ENCODE measurements at places on chromosomes 2 and 18.

- DNase-seq = no peak
Observed at GRCh38 chr2:36859366-36859792, 107.0 kb downstream of the STRN start.

DNA sequence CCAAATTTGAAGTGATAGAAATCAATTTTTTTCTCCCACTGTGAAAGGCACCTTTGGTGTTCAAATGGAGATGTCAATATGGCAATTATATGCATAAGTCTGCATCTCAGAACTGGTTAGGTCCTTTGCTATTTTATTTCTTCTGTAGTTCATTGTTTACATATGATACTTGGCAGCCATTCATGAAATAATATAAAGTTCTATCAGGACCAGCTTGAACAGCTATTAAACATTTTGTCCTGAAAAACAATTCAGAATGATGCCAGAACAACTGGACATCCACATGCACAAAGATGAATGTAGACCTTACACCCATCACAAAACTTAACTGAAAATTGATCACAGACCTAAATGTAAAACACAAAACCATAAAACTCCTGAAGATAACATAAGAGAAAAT, 41.8 kb upstream of the ARHGAP28 start:
- DNase-seq = no peak

DNA sequence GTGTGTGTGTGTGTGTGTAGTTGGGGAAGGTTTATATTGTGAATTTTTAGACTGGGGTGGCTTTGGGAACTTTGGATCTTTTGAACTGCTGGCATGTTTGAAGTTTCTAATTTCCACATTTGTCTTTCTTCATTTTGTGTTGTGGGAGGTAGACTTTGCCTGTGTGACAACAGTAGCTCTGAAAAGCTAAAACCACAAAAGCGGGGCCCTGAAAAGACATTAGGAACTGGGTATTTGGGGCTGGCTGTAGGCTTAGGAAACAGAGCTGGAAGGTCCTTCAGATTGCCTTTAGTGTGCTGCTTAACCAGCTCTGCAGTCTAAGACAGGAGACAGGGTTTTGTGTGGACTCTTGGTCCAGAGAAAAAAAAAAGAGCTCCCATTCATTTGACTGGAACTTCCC, 27.2 kb upstream of the DOCK10 start:
- DNase-seq = no peak

DNA sequence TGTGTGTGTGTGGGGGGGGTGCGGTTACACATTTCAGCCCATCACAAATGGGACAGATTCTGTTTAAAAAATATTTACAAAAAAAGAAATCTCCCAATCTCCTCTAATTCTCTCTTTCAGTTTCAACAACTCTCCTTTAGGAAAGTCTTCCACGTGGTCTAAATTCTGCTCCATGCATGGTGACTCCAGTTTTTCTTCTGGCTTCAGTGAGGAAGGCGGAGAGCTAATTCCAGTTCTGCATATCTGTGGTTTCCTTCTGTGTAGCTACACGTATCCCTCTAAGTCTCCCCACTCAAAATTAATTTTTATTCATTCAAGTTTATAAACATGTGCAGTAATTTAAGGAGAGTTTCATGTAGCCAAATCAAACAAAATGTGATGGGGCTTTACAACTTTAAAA, 111.6 kb downstream of the SLC4A3 start:
- DNase-seq = no peak

- DNase-seq = peak; percentile 8
Observed at GRCh38 chr2:145751629-145752028, 1231.7 kb upstream of the ZEB2 start.

- no peak for DNase-seq
Observed at GRCh38 chr2:24123922-24124580, 782 bp downstream of the FAM228B start.

- no peak for DNase-seq
Observed at GRCh38 chr18:10232062-10232461, 222.4 kb upstream of the APCDD1 start.

DNA sequence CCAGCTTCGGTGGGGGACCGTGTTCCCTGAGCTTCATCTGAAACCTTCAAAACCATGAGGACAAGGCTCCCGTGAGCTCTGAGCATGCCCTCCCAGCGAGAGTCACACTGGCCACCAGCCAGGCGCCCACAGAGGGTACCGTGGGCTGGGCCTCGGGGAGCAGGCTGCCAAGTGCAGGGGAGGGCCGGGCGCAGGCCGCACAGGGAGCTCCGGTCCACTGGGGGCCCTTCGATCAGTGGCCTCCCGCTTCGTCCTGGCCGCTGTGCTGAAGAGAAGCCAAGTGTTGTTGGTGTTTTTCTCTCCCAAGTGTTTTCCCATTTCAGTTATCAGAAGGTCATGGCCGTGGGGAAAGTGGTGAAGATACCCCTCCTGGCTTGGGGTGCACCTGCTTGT, 144.4 kb downstream of the PTGR3 start:
- no peak for DNase-seq

DNA sequence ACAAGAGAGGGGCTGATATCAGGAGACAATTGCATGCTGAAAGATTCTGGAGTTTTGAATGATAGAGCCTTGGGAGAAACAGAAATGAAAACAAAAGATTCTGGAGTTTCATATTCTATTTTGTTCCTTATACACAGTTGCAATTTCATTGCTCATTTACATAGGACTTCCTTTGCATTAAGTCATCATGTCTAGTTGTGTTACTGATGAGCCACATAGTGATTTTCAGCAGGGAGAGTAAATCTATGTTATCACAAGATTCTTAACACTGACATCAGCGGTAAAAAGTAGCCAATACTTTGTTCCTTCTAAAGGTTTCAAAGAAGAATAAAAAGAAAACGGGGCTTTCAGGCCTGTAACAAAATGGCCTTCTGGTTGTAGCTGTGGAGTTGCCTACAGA, 7.1 kb downstream of the ADAM17 start:
- DNase-seq = no peak

DNA sequence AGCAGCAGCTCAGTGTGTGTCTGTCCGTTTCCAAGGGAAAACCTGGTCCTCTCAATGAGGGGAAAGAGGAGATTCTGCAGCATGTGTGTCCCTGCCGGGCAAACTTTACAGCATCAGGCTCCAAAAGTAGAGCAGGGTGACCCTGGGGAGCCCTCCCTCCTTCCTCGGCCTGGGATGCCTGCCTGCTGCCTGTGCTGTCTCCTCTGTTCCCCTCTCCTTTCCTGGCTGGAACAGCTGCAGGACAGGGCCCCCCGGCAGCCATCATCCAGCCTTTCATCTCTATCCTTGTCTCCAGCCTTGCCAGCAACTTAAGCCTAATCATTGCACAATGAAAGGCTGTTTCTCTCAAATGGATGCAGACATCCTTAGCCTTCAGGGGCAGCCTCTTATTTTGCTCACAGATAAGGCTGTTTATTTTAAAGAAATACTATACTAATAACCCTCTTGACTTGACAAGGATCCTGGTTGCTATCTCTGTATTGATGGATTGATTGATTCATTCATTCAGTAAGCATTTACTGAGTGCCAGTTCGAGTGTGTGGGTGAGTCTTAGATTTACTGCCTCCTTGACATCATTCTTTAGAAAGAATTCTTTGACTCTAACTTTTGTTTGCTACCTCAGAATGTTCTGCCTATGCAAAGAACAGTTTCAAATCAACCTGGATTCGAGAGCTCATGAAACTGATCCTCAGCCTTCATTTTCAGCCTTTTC, 40.6 kb upstream of the EDAR start:
- no peak for DNase-seq

DNA sequence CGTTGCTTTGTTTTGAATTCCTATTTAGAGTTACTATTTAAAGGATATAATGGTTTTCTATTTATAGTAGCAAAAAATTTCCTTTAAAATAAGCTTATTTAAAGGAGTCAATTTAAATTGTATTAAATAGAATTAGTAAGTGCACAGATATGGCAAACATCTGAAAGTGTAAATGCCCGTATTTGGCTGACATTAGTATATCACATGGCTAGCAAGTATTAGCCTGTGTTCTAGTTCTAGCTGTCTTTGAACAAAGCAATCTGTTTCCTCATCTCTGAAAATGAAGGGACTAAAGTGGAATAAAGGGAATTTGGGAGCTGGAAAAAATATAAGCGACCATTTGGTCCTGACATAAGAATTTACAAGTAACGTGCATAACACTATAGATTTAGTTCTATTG, 32.2 kb downstream of the PELI1 start:
- DNase-seq = no peak

- DNase-seq = no peak
Observed at GRCh38 chr2:217799563-217800432, 203.0 kb downstream of the TNS1 start.

DNA sequence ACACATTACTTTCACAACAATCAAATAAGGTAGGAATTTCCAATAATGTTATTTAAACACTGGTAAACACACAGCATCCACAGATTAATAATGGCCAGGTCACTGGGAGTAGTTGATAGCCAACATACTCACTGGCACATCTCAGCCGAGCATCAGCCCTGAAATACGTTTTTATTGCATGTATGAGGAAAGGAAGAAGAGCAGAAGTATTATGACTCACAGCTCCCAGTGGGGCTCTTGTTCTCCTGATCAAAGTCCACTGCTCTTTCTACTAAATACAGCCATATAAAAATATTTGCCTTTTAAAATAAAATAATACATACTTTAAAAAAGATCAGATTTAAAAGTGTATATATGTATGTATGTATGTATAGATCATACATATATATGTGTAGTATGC, 999.6 kb downstream of the SUCLG1 start:
- DNase-seq = no peak

DNA sequence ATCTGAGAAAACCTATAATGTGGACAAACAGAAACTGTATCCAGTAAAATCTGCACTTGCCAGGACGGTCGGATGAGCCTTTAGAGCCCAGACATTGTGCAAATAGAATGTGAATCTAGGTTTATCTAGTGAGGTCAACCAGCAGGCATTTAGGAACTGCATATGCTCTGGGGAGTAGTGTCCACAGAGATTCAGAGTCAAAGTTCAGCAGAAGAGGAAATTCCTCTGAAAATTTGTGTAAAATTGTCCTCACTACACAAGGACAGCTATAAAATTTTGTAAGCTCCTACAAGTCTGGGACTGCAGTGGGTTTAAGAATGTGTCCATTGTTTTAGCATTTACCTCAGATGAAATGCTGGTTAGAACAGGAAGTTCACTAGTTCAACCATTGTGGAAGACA, 9.8 kb upstream of the NDUFV2 start:
- no peak for DNase-seq

GRCh38 chr2:28137221-28137620, 246.7 kb downstream of the BABAM2 start:
- no peak for DNase-seq

DNA sequence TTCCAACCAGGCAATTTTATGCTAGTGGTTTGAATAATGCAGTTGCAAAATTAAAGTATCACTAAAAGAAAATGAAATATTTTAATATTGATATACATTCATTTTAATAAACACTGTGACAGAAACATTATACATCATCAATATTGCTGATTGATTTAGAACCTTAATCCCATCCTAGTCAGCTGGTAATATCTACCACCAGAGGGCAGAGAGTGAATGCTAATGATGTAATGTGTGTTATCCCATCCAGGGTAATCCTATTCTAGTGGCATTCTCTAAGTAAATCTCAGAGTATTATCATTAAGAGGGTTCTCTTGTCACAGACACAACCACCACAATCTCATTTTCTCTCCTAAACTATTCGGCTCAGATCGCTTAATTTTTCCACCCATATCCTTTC, 477.4 kb downstream of the CPS1 start:
- DNase-seq = no peak

- DNase-seq = peak; percentile 44
Observed at GRCh38 chr18:32093102-32093511, 1.4 kb downstream of the RNF138 start.

- DNase-seq = no peak
Observed at GRCh38 chr18:64037812-64038414, 68.0 kb downstream of the SERPINB8 start.

GRCh38 chr18:3500016-3500415, 50.0 kb downstream of the TGIF1 start:
- DNase-seq = no peak

DNA sequence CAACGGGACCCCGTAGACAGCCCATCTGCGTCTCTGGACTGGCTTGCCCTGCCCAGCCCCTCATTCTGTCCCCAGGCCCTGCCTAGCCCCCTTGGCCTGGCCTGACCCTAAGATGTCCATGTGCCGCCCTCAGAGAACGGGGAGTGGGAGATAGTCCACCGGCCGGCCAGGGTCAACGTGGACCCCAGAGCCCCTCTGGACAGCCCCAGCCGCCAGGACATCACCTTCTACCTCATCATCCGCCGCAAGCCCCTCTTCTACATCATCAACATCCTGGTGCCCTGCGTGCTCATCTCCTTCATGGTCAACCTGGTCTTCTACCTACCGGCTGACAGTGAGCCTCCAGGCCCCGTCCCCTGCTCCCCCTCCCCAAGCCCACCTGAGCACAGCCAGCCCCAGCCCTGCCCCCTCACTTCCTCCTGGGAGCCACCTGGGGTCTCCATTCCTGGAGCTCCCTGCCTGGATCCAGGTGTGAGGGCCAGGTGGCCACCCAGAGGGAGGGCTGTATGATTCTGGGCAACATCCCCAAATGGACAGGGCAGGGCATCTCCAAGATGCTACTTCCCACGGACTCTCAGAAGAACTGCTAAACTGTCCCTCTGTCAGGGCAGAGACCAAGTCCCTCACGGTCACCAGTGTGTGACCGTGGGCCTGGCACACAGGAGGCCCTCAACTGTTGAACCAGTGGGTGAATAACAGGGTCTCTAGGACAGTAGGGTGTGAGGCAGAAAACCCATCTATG, 4.0 kb downstream of the CHRND start:
- DNase-seq = no peak

- no peak for DNase-seq
Observed at GRCh38 chr2:147989809-147990403, 30.6 kb downstream of the ORC4 start.

DNA sequence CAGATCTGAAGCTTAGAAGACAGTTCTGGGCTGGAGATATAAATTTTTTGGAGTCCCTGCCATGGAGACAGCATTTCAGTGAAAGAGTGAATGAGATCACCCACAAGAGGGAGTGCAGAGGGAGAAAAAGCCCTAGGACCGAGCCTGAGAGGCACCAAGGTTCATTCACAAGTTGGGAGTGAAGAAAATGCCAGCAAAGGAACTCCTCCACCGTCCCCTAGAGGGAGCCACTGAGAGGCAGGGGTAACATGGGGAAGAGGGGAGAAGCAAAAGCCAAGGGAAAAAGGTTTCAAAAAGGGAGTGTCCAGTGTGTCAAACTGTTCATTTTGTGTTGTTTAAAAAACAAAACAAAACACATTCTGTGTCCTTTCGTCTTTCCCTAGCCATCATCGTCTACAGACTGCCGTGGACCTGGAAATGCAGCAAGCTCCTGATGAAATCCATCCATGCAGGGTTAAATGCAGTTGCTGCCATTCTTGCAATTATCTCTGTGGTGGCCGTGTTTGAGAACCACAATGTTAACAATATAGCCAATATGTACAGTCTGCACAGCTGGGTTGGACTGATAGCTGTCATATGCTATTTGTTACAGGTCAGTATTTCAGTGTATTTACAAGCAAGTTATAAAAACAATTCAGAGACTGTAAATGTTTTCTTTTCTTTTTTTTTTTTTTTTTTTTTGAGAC, 19.1 kb downstream of the CYBRD1 start:
- DNase-seq = no peak

DNA sequence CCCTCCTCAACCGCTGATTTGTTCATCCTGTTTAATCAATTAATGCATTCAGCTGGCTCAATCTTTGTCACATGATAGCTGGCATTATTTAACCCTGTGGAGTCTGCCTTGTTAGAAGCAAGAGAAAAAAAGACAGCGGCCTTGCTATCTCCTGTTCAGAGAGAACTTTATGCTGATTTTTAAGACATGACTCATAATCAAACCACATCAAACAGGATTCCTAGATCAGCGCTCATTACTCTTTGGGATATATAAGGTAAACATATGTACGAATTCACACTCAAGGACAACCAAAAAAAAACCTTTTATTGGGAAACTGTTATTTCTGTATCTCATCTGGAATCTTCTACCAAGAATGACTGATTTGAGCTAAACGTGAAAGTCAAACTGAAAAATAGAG, 195.1 kb downstream of the C1D start:
- no peak for DNase-seq
